Renal cortical epithelial cell (primary cell): ENCODE measurements at places on chromosomes 2 and 18.

GRCh38 chr2:8382485-8382884 is 299.4 kb upstream of the ID2 start:
- no peak for DNase-seq

GRCh38 chr18:10785798-10786197 is 260.0 kb downstream of the NAPG start:
- DNase-seq: no peak

GRCh38 chr2:1487758-1488157 is 74.5 kb downstream of the TPO start:
- no peak for DNase-seq

GRCh38 chr2:5846881-5847280 is 154.7 kb downstream of the SOX11 start:
- no peak for DNase-seq

GRCh38 chr2:174636987-174637386 is 39.4 kb upstream of the WIPF1 start:
- no peak for DNase-seq

GRCh38 chr2:73415906-73416305 is 30.3 kb downstream of the ALMS1 start:
- DNase-seq: no peak

DNA sequence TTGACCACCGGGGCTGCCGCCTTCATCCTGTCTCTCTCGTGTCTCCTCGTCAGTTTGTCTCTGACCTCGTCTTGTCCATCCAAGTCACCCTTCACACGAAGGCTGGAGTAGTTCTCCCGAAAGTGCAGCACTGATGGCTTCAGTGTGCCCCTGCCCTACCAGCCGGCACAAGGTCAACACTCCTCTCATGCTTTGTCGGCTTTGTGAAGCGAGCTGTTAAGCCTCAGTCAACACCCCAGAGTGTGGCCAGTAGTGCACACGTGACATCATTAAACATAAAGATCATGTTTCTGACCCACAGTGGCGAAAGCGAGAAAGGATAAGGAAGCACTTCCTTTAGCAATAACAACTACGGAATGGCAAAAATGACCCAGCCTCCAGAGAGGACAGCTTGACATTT is 23.2 kb downstream of the ACKR3 start:
- DNase-seq: no peak

GRCh38 chr2:224175538-224175937 is 136.5 kb upstream of the SERPINE2 start:
- no peak for DNase-seq

DNA sequence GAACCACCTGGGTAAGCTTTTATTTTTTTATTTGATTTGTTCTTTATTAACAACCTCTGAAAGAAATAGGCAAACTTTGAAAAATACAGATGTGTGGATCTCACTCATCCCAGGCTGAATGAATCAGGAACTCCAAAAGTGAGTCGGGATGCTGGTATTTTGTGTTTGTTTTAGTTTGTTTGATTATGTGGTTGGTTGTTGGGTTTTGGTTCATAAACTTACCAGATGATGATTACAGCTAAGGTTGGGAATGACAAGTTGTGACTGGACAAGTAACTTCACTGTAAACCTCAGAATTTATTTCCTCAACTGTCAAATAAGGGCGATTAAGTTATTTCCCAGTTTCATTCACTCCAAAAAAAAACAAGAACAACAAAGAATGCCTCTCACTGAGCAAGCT is 80.5 kb upstream of the KIF5C start:
- DNase-seq: peak; percentile 94

- no peak for DNase-seq
Observed at GRCh38 chr2:23615216-23616020, 230.4 kb downstream of the KLHL29 start.

GRCh38 chr2:42770288-42771131 is 6.6 kb upstream of the OXER1 start:
- DNase-seq: peak; percentile 44

- DNase-seq: no peak
Observed at GRCh38 chr2:67716895-67717396, 319.8 kb downstream of the ETAA1 start.

DNA sequence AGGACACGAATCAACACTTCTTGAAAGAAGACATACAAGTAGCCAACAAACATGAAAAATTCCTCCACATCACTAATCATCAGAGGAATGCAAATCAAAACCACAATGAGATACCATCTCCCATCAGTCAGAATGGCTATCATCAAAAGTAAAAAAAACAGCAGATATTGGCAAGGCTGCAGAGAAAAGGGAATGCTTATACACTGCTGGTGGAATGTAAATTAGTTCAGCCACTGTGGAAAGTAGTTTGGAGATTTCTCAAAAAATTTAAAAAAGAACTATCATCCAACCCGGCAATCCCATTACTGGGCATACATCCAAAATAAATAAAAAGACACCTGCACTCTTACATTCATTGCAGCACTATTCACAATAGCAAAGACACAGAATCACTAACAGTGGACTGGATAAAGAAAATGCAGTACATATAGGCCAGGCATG is 78.7 kb downstream of the GRB14 start:
- DNase-seq: peak; percentile 73

DNA sequence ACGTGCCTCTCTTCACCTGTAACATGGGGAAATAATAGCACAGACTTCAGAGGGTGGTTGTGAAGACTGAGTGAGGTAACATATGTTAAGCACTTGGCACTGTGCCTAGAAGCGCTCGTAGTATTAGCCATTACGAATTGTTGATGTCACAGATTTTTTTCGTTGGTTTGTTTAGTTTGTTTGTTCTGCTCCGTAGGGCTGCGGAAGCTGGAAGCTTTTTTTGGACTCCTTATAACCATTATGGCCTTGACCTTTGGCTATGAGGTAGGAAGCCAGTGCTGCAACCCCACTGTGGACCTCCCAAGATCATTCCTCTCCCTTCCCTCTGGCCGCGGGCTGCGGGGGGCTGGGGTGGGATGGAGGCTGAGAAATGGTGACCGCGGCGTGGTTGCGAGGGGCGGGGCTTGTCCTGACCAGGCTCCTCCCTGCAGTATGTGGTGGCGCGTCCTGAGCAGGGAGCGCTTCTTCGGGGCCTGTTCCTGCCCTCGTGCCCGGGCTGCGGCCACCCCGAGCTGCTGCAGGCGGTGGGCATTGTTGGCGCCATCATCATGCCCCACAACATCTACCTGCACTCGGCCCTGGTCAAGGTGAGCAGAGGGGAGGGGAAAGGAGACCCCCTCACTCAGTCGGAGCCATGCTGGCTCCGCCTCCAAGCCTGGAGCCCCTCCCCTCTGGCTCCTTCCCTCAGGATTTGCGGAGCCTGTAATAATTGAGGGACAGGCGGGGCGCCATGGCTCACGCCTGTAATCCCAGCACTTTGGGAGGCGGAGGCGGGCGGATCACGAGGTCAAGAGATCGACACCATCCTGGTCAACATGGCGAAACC is 5.5 kb downstream of the SLC11A1 start:
- DNase-seq: peak; percentile 81

GRCh38 chr2:26901326-26902183 is 53.6 kb downstream of the DPYSL5 start:
- no peak for DNase-seq

- no peak for DNase-seq
Observed at GRCh38 chr2:231743376-231744116, 35.2 kb downstream of the PTMA start.

- no peak for DNase-seq
Observed at GRCh38 chr18:43777636-43778304, 500.5 kb upstream of the SYT4 start.

- DNase-seq: no peak
Observed at GRCh38 chr2:88687384-88687783, 4.1 kb upstream of the RPIA start.

DNA sequence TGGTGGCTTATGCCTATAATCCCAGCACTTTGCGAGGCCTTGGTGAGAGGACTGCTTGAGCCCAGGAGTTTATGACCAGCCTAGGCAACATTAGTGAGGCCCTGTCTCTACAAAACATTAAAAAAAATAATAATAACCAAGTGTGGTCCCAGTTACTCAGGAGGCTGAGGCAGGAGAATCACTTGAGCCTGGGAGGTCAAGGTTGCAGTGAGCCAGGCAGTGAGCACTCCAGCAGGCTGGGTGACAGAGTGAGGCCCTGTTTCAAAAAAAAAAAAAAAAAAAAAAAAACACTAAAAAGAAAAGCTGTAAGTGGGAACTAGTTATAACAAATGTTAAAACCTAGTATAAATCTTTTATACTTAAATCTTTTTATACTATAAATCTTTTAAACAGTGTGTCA is 146.2 kb upstream of the ITGA4 start:
- no peak for DNase-seq

GRCh38 chr2:28870146-28870891 is at the start of gene TRMT61B:
Gene TRMT61B, minus strand, starts transcription at chr2:28870309. Its CDS starts 32 bp downstream, at chr2:28870277.
- peak; percentile 89 for DNase-seq

- DNase-seq: no peak
Observed at GRCh38 chr2:100520224-100520623, 42.6 kb upstream of the PDCL3 start.

DNA sequence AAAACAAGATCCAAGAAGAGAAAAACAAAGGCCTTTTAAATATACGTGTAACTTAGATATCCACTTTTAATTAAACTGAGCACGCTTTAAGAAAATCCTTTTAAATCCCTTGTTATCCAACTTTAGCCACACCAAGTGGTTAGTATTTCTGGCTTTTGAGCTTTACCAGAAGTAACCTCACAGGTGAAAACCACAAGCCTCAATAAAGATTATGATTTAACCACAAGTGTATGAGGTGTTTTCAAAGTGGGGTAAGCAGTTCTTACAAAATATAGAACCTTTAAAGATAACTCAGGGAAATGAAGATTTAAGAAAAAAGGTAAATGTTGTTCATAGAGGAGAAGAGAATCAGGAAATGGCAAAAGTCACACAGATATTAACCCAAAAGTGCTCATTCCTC is 58.4 kb upstream of the CDCA7 start:
- no peak for DNase-seq

GRCh38 chr2:180846756-180847472 is 133.5 kb upstream of the UBE2E3 start:
- no peak for DNase-seq

- no peak for DNase-seq
Observed at GRCh38 chr18:10490401-10491165, 35.2 kb upstream of the NAPG start.

DNA sequence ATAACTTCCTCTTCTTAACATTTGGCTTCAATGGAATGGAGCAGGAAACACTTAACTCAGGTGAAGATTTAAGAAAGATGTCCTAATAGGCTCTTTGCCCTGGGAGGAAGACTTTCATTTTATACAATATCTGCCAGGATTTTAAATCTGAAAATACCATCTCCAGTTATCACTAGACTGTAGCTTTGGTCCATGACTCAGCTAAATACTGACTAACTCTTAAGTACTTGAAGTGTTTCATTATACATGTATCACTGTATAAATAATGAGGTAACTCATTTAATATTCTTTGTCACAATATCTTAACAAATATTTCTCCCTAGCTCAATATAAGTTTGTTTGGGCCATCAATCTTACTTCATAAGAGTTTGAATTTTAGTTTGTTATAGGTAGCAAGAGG is 34.7 kb downstream of the RBKS start:
- peak; percentile 89 for DNase-seq

DNA sequence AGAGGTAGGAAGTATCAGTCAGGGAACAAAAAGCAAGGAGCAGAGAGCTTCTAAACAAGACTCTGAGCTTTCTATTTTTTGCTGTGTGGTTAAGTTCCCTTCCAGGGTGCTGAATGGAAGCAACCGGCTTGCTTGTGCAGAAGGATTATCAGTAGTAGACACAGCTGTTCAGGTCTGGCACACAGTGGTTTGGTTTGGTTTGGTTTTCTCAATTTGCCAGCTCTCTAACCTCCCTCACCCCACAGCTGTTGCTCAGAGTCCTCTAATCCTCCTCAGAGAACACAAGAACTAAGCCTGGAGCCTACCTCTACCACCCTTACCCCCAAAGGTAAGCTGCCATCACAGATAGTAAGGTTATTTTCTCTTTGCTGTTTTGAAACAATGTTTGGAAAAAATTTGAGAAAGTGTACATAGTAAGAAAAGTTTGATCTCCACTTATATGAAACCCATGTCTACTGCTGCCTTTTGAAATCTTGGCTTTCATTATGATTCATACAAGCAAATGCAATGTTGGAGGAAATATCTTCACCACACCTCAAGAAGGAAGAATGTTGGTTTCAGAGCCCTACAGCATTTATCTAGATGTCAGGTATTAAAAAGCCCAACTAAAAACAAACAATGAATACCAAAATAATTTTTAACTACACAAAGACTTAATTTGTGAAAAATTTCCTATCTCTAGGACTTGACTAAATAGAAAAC is 255.3 kb downstream of the NR4A2 start:
- peak; percentile 11 for DNase-seq

DNA sequence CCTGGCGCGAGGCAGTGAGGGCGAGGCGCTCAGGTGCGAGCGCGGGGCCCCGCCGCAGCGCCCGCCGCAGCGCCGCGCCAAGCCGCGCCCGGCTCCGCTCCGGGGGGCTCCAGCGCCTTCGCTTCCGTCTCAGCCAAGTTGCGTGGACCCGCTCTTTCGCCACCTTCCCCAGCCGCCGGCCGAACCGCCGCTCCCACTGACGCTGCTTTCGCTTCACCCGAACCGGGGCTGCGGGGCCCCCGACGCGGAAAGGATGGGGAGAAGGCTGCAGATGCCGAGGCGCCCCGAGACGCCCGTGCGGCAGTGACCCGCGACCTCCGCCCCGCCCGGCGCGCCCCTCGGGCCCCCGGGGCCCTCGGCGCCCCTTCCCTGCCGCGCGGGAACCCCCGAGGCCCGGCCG is 328 bp upstream of the INHBB start:
- no peak for DNase-seq

GRCh38 chr18:35515460-35516130 is 17.8 kb upstream of the INO80C start:
- no peak for DNase-seq

- DNase-seq: peak; percentile 27
Observed at GRCh38 chr2:215505044-215505786, 69.3 kb upstream of the FN1 start.

- DNase-seq: peak; percentile 39
Observed at GRCh38 chr2:20190876-20191713, 33.8 kb downstream of the SDC1 start.

DNA sequence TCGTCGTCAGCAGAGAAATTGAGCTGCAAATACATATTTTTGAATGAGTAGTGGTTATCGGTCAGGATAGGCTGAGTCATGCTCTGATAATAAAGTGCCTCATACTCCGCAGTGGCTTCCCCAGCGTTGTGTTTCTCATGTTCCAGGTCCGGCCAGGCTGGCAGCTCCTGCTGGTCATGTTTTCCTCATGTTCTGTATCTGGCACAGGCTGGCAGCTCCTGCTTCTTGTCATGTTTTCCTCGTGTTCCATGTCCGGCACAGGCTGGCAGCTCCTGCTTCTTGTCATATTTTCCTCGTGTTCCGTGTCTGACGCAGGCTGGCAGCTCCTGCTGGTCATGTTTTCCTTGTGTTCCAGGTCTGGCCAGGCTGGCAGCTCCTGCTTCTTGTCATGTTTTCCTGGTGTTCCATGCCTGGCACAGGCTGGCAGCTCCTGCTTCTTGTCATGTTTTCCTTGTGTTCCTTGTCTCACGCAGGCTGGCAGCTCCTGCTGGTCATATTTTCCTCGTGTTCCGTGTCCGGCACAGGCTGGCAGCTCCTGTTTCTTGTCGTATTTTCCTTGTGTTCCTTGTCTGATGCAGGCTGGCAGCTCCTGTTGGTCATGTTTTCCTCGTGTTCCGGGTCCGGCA is 148.9 kb downstream of the ATP9B start:
- DNase-seq: no peak
